ENCODE measurements at places on chromosomes 13 and 19. TPM values are rescaled to one million over a fixed set of nuclear protein-coding genes. Genes with fewer than 3 reads are reported as not detected.

The IGFLR1 gene
- total RNA-seq: 2.4 TPM

The STARD13 gene
- 28.7 TPM for total RNA-seq

The ZNF329 gene
- 11.1 TPM for total RNA-seq

The FXYD3 gene
- total RNA-seq: not detected

The CFAP97D2 gene
- total RNA-seq: not detected

The CPAMD8 gene
- total RNA-seq: 1.9 TPM

All from astrocyte (in vitro differentiated cells and primary cell).